Tibial nerve (tissue), 4 donors: ENCODE measurements at places on chromosomes 12 and 14. TPM values are rescaled to one million over a fixed set of nuclear protein-coding genes. Genes with fewer than 3 reads are reported as not detected.
A peak's percentile ranks its signal among the peaks of the same experiment; 100 is the strongest.

DNA sequence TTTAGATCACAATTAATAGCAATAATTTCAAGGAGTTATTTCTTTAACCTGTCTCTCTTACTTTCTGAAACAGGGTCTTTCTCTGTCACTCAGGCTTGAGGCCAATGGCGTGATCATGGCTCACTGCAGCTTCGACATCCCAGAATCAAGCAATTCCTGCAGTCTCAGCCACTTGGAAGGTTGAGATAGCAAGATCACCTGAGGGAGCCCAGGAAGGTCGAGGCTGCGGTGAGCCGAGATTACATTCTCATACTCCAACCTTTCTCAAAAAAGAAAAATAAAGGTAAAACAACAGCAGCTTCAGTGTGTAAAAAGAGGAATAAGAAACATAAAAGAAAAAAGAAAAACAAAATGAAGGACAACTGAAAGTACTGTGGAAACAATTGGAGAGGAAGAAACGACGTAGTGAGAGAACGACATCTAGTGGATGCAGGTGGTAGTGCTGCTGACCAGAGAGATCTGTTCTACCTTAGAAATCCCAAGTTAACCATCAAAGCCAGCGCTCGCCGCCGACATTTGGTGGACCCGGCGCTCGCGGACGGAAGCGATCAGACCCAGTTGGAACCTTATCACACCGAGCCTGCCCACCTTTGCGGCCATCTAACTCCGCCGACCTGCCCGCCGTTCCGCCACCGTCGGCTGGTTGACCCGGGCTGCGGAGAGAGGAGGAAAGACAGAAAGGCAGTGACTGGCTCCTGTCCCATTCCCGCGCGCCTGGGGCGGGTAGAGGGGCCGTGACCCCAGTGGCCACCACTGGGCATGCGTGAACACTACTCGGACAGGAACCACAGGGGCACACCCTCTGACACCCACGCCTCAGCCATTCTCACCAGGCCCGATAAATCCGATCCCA lies 196.1 kb downstream of the ALG10 start:
- no peaks in the 10 kb centered on the region for H3K36me3 ChIP-seq
- peak; percentile 34 for DNase-seq
- no peak overlapping the region for H3K4me3 ChIP-seq
- H3K27ac ChIP-seq = no peak overlapping the region
- no peaks in the 10 kb centered on the region for H3K4me1 ChIP-seq
- H3K27me3 ChIP-seq = peaks cover 3% of the 10 kb centered on the region

DNA sequence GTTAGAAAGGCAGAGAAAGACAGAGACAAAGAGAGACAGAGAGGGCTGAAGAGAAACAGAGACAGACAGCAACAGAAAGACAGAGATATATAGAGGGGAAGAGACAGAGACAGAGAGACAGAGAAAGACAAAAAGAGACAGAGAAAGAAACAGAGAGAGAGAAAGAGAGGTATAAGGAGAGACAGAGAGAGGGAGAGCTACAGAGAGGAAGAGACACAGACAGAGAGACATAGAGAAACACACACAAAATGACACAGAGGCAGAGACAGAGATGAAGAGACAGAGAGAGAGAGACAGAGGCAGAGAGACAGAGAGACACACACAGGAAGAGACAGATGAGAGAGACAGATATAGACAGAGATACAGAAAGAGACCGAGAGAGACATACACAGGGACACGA lies 168.6 kb downstream of the TMEM121 start:
- no peaks in the 10 kb centered on the region for H3K4me1 ChIP-seq
- no peaks in the 10 kb centered on the region for H3K27me3 ChIP-seq
- H3K36me3 ChIP-seq = no peaks in the 10 kb centered on the region

DNA sequence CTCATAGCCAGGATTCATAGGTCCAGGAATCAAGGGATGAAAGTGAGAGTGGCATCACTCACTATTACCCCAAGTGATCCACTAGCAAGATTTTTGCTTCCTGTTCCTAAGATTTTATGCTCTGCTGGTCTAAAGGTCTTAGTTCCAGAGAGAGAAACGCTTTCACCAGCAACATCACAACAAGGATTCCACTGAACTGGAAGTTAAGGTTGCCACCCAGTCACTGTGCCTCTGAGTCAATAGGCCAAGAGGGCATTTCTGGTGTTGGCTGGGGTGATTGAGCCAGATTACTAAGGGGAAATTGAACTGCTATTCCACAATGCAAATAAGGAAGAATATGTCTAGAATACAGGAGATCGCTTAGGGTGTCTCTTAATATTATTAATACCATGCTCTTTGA lies 142.5 kb upstream of the ARID2 start:
- no peaks in the 10 kb centered on the region for H3K4me1 ChIP-seq
- H3K4me3 ChIP-seq = no peak overlapping the region
- H3K36me3 ChIP-seq = no peaks in the 10 kb centered on the region
- H3K27ac ChIP-seq = no peak overlapping the region
- H3K27me3 ChIP-seq = no peaks in the 10 kb centered on the region

GRCh38 chr14:96114002-96114401 lies 74.8 kb downstream of the C14orf132 start:
- no peak overlapping the region for H3K27ac ChIP-seq
- DNase-seq = no peak
- no peak overlapping the region for H3K4me3 ChIP-seq

- no peak overlapping the region for H3K4me3 ChIP-seq
- no peaks in the 10 kb centered on the region for H3K4me1 ChIP-seq
- no peak overlapping the region for H3K27ac ChIP-seq
- no peak for DNase-seq
- no peaks in the 10 kb centered on the region for H3K27me3 ChIP-seq
These were observed 60.3 kb upstream of the VPS33A start for GRCh38 chr12:122326586-122326985.

DNA sequence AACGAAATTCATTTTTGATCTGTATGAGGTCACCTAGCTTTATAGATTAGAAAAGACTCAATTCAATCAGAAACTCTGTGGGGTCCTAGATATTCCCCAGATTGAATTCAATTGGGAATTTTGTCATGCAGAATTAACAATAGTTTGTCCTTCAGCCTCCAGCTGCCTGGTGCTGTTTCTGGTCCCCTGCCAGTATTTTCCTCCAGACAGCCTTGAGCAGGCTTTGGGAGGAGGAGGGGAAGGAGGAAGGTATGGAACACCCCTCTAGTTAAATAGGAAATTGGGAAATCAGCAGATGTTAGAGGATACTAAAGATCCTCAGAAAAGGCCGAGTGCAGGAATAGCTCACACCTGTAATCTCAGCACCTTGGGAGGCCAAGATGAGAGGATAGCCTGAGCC lies 10.6 kb downstream of the GRIP1 start:
- no peaks in the 10 kb centered on the region for H3K36me3 ChIP-seq
- H3K27me3 ChIP-seq = no peaks in the 10 kb centered on the region
- no peaks in the 10 kb centered on the region for H3K4me1 ChIP-seq
- DNase-seq = no peak
- H3K27ac ChIP-seq = no peak overlapping the region
- no peak overlapping the region for H3K4me3 ChIP-seq

- no peak for DNase-seq
- H3K36me3 ChIP-seq = no peaks in the 10 kb centered on the region
- H3K4me1 ChIP-seq = no peaks in the 10 kb centered on the region
- H3K27me3 ChIP-seq = no peaks in the 10 kb centered on the region
- H3K27ac ChIP-seq = no peak overlapping the region
These were observed 218.4 kb downstream of the NTF3 start for GRCh38 chr12:5650281-5650680.

GRCh38 chr14:28097585-28097984 lies 669.0 kb upstream of the FOXG1 start:
- no peaks in the 10 kb centered on the region for H3K27me3 ChIP-seq
- DNase-seq = no peak
- no peaks in the 10 kb centered on the region for H3K36me3 ChIP-seq

- H3K27me3 ChIP-seq = peaks cover 21% of the 10 kb centered on the region
- H3K4me3 ChIP-seq = no peak overlapping the region
- DNase-seq = no peak
These were observed 16.3 kb upstream of the FLVCR2 start for GRCh38 chr14:75562089-75562488.

- H3K36me3 ChIP-seq = no peaks in the 10 kb centered on the region
- no peaks in the 10 kb centered on the region for H3K27me3 ChIP-seq
- H3K27ac ChIP-seq = no peak overlapping the region
- DNase-seq = no peak
- peaks cover 18% of the 10 kb centered on the region for H3K4me1 ChIP-seq
These were observed 10.0 kb upstream of the DDX47 start for GRCh38 chr12:12803186-12803585.

DNA sequence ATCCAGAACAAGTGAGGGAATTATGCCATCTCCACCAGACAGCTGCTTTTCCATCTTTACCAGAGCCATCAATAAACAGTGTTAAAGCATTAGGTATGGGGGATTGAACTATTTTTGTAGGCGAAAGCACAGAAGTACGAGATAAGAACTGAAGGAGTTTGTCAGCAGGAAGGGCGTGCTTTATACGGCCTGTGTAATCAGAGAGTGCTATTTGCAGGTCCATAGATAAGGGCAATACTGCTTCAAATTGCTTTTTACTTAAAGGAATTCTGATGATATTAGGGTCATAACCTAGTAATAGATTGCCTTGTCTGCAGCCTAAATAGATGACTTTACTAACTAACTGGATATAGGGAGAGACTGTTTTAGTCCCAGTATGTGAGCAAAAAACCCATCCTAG lies 20.3 kb upstream of the CLEC4E start:
- H3K27ac ChIP-seq = no peak overlapping the region
- no peaks in the 10 kb centered on the region for H3K36me3 ChIP-seq
- DNase-seq = no peak
- H3K4me1 ChIP-seq = no peaks in the 10 kb centered on the region

GRCh38 chr12:70367258-70368141 lies 1.4 kb downstream of the KCNMB4 start:
- DNase-seq = no peak
- peak overlapping the region; percentile 60 for H3K27ac ChIP-seq
- H3K4me3 ChIP-seq = peak overlapping the region; percentile 90
- no peaks in the 10 kb centered on the region for H3K36me3 ChIP-seq
- H3K27me3 ChIP-seq = no peaks in the 10 kb centered on the region

DNA sequence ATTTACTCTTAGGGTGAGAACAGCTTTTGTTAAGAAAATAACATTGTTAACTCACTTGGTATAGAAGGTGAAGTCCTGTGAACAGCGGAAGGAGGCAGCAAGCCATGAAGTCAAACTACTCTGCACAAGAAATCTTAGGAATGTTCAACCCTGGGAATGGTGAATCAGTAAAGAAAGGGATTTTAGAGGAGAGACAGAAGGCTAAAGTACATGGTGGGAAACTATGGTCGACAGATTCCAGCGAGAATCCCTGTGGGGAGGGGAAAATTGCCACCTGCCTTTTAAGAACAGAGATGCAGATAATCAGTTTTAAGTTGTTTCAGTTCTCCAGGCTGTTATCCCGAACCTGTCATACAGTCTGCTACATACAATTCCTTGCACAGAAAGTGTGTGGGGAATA lies 63.2 kb upstream of the PTPRR start:
- H3K4me1 ChIP-seq = no peaks in the 10 kb centered on the region
- no peak overlapping the region for H3K4me3 ChIP-seq
- no peak overlapping the region for H3K27ac ChIP-seq
- no peaks in the 10 kb centered on the region for H3K27me3 ChIP-seq

DNA sequence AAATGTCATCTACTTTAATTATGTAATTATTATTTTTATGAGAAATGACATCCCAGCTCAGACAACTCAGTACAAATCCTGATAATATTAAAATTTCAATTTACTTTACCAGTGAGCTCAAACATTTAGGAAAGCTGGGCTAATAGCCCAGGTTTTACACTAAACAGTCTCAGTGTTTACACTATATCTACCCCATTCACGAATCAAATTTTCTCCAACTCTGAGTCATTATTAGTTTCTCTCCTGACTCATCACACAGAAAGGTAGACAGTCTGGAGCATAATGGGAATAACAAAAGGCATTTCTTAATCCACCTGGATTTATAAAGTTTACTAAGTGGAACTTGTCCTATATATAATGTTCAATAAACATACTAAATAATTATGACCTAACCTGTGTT lies 5.7 kb downstream of the PAWR start:
- no peaks in the 10 kb centered on the region for H3K27me3 ChIP-seq
- DNase-seq = no peak
- no peak overlapping the region for H3K27ac ChIP-seq
- H3K4me1 ChIP-seq = peaks cover 13% of the 10 kb centered on the region
- no peaks in the 10 kb centered on the region for H3K36me3 ChIP-seq

GRCh38 chr14:89405712-89406111 lies 11.3 kb downstream of the FOXN3 start:
- H3K36me3 ChIP-seq = peaks cover 19% of the 10 kb centered on the region
- H3K4me1 ChIP-seq = no peaks in the 10 kb centered on the region
- no peak for DNase-seq
- H3K27ac ChIP-seq = no peak overlapping the region
- no peak overlapping the region for H3K4me3 ChIP-seq

- H3K4me3 ChIP-seq = no peak overlapping the region
- H3K27me3 ChIP-seq = no peaks in the 10 kb centered on the region
- H3K4me1 ChIP-seq = no peaks in the 10 kb centered on the region
- no peak for DNase-seq
- no peaks in the 10 kb centered on the region for H3K36me3 ChIP-seq
These were observed 17.7 kb downstream of the SPPL3 start for GRCh38 chr12:120886199-120887018.

DNA sequence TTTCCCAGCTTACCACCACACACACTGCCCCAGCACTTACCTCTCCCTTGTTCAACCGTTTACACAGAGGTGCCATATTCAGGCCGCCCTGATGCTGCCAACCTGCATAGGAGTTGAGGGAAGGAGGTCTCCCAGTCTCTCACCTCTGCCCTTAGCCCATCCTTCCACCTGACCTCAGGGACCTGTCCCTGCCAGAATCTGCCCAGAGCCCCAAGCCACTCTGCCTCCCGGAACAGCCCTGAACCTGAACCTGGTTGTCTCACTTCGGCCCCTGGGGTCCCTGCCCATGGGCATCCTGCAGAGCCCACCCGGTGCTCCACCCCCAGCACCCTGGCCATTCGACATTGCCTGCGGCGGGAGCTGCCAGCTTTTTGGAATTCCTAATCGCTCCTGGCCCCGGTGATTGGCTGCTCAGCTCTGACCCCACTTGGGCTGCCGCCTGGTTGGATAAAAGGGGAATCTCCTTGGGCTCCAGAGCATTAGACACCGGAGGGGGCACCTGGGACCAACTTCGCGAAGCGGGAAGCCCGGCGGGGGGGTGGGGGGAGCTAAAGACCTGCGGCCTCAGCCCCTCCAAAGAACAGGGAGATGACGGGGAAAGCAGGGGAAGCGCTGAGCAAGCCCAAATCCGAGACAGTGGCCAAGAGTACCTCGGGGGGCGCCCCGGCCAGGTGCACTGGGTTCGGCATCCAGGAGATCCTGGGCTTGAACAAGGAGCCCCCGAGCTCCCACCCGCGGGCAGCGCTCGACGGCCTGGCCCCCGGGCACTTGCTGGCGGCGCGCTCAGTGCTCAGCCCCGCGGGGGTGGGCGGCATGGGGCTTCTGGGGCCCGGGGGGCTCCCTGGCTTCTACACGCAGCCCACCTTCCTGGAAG lies at the start of gene VSX2:
Gene VSX2 (plus strand): TSS at position 476 of the 874 bp plus-strand sequence. CDS start 113 bp downstream, at position 589.
- H3K27ac ChIP-seq = no peak within 1 kb of the TSS
- H3K4me1 ChIP-seq = no peaks in the 10 kb centered on the region
- H3K4me3 ChIP-seq = no peak within 1 kb of the TSS
- H3K27me3 ChIP-seq = peaks cover 72% of the 10 kb centered on the region
- no peaks in the 10 kb centered on the region for H3K36me3 ChIP-seq

The C14orf132 gene
- 16.6 TPM for total RNA-seq

The SELPLG gene
- 4.5 TPM for total RNA-seq

The PIWIL1 gene
- total RNA-seq = not detected

The TEX22 gene
- 1.3 TPM for total RNA-seq

The GNG2 gene
- 68.2 TPM for total RNA-seq

The SMOC1 gene
- 6.0 TPM for total RNA-seq

The KRT74 gene
- total RNA-seq = not detected
